ENCODE measurements at places on chromosomes 11 and 22.

- no peak for DNase-seq
Observed at GRCh38 chr22:17641269-17641668, 2.7 kb downstream of the BCL2L13 start.

DNA sequence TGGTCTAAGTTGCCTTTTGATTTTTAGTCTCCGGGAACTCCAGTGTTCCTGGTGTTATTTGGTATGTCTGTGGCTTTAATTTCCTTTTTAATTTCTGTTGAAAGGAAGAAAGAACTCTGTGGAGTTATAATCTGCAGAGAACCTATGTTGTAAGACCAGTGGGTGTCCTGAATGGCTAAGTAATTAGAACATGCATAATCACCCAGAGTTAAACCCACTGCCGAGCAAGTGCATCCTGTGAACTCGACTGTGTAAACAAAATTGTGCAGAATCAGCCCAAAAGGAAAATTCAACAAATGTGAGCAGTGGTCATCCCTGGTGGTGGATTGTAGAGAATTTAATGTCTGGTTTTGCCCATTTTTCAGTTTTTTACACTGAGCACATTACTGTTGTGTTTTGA is 162.5 kb downstream of the COMMD9 start:
- DNase-seq: no peak

- DNase-seq: no peak
Observed at GRCh38 chr22:37517826-37518450, 1.3 kb downstream of the CARD10 start.

DNA sequence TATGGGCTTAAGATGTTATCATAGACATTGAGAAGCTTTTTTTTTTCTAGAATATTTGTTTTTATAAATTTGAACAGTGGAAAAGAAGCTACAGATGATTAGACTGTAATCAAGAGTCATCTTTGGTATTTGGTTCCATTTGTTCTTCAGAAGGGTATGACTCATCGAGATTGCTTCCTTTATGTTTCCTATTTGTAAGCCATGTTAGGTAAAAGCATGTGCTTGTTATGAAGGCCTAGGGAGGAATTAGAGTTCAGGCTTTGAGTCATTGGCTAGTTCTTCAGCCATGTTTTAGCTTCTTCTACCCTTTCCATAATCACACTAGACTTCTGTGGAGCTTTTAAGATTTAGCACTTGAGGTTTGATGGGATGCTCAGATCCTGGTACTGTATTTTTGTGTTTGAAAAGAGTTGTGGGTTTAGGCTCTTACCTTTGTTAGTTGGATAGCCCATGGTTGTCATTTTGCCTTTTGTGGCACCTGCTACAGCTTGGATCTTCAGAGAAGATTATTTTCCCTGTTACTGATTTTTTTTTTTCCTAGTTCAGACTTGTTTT is 44.3 kb downstream of the POLD3 start:
- peak; percentile 87 for DNase-seq

DNA sequence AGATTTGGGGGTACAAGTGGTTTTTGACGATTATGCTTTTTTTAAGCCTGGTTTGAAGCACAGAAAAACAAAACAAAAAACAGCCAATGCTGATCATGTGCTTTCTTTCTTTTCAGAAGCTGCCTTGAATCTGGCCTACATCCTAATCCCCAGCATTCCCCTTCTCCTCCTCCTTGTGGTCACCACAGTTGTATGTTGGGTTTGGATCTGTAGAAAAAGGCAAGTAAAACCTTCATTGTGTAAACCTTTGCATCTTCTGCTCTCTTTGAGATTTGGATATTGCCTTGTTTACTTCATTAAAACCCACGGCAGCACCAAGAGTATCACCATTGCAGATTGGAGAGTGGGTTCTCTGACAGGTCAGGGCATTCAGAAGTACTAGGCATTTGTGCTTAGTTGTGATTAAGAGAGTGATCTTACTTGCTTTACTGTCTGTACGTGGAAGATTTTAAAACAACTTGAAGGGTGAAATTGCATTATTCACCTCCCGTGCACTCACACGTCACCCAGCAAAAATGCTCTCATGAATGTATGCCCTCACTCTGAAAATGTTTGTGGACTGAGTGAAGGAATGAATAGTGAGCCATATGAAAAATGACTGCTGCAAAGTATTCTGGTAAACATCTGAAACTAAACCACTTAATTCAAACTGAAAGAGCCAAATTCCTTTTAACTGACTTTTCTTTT is 17.0 kb downstream of the LAYN start:
- DNase-seq: peak; percentile 84

DNA sequence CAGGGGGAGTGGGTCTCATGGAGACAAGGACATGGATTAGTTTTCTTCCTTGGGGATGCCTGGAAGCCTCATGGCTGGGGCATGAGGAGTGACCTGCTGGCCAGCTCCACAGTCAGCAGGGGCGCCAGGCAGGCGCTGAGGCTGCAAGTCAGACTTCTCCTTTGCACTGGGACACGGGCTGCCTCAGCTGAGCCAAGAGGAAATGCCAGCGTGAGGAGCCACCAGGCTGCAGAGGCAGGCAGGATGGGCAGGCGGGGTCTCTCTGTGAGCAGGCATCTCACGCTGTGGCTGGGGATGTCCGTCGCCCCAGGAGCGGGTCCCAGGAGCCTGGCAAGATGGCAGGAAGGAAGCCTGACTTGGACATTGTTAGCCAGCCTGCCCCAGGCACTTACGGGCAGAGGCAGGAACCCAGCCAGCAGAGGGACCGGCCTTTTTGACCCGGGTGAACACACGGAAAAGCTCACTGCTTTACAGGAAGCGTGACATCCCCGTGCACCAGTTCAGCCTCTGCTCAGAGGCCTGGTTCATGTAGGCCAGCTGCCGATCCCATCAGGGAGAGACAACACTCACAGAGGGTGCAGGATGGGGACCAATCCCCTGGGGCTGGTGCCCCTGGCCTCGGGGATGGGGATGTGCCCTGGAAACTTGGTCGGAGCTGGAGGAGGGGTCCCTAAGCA is 10.2 kb downstream of the GNB1L start:
- DNase-seq: peak; percentile 47

DNA sequence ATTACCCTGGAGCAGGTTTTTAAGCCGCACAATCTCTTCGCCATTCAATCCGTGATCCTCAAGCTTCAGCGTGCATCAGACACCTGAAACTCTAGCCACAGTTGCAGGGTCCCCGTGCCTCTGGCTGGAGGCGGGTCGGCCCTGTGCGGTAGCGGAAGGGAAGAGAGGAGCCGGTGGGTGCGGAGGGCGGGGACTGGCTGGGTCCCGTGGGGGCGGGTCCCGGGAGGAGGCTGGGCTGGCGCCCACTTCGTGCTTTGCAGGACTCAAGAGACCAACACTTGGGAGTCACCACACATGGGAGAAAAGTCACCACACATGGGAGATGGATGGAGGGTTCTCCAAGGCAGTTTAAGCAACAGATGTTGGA is 772 bp downstream of the C22orf15 start:
- DNase-seq: no peak

GRCh38 chr11:112392904-112393303 is 132.2 kb upstream of the PLET1 start:
- DNase-seq: no peak

DNA sequence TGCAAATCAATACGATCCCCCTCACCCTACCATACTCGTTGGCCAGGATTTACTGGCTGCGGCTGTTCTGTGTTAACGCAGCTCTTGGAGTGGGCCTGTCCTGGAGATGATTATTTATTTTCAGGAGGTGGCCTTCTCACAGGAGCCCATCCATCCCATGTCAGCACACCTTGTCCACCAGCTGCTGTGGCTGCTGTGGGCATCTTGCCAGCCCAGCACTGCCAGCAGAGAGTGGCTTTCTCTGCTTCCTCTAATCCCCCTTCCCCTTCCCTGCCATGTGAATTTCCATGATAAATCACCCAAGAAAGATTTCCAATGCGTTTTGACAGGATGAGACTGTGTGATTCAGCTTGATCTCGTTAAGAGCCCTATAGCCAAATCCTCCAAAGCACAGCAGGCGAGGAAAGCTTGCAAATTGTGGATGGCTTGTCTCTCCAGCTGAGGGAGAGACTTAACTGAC is 309.1 kb upstream of the C11orf87 start:
- DNase-seq: no peak

- DNase-seq: no peak
Observed at GRCh38 chr22:24947881-24948280, 1.4 kb upstream of the LHFPL7 start.

- no peak for DNase-seq
Observed at GRCh38 chr11:92852946-92853345, 116.5 kb upstream of the MTNR1B start.

DNA sequence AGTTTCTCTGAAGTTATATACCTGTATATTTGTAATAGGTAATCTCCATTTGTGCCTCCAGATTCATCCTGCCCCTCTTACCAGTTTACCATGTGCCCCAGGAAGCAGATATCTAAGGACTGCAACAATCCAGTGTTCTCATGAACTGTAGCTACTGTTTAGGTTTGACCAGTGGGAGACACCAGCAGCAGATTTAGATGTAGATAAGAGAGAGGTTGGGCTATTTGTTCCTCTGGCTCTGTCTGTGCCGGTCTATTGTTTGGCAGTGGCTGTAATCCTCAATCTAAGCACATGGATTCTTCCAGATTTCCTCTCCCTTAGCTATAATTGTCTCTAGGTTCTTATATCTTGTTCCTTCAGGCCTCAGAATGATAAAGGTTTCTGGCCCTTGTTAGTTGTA is 88.4 kb downstream of the ANO3 start:
- DNase-seq: no peak

DNA sequence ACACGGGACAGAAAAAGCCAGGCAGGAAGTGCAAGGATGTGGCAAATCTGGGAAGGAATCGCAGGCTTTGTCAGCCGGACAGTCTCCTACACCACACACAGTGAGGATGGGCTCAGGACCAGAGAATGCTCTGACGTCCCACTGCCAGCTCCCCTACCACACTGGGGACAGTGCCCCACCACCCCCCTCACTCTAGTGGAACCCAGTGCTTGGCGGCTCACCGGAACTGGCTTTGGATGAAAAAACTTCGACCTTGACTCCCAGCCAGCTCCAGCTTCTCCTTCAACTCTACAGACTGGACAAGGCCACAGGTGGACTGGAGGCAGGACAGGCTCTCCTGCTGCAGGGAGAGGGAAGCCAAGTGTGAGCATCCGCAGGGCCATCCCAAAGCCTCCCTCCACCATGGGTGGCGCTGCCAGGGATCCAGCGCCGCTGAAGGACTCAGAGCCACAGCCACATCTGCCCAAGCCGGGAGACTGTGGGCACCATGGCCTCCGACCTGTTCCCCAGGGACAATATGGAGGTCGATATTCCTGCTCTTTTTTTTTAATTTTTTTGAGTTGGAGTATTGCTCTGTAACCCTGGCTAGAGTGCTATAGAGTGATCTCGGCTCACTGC is 24.0 kb downstream of the SERHL2 start:
- DNase-seq: no peak

DNA sequence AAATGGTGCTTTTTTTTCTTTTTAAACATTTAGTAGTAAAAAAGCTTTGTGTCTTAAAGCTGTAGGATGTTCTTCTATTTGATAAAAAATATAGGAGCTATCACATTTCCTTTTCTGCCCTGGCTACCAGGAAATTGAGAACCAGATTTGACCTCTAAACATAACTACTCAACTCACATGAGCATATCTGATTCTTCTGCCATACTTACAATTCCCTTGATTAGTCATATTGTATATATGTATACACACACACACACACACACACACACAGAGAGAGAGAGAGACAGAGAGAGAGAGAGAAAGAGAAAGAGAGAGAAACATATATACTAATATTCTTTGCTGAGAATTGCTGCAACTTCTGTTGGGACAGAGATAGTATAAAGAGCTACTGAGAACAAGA is 23.0 kb upstream of the GDPD4 start:
- no peak for DNase-seq

DNA sequence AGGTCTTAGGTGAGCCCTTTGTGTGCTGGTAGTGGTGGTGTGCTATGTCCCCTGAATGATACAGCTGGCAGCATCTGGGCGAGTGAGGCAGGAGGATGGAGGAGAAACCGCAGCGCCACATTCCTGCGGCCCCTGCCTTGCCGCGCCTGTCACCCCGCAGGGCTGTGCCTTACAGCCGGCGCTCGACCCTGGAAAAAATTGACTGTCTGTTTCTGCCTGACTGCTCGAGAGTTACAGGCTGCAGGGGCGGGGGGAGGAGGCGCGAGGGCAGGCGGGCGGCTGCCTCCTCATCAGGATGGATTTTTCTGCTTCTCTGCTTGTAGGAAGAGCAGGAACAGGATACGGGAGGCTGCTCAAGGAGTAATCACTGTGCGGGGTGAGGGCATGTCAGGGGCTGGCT is 443.4 kb downstream of the MIAT start:
- DNase-seq: peak; percentile 29

Data from fibroblast of pulmonary artery (primary cell).